ENCODE measurements at places on chromosomes 13 and 19.

DNA sequence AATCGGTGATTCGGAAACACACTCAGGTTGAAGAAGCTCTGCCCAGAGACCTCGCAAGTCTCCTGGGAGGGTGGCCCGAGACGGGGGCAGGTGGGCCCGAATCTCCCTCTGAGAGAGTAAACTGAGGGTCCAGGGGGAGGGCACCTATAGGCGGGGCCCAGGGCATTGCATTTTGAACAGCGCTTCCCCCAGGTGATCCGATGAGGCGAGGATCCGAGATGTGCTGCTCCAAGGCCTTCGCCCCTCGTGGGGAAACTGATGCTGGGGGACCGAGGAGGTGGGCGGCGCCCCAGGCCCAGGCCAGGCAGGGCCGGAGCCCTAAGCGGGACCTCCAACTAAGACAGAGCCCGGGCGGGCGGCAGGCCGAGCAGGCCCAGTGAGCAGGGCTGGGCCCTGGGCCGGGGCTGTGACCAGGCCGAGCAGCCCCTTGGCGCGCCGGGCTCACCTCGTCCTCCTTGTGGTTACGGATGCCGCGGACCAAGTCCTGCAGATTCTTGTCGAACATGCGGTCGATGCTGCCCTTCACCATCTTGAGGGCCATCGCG, 500 bp downstream of the AP3D1 start:
- no peak for DNase-seq

- DNase-seq: no peak
Observed at GRCh38 chr19:40742477-40742876, 7.8 kb downstream of the ACTMAP start.

GRCh38 chr19:40442328-40443130, 1.6 kb downstream of the SERTAD3 start:
- no peak for DNase-seq

DNA sequence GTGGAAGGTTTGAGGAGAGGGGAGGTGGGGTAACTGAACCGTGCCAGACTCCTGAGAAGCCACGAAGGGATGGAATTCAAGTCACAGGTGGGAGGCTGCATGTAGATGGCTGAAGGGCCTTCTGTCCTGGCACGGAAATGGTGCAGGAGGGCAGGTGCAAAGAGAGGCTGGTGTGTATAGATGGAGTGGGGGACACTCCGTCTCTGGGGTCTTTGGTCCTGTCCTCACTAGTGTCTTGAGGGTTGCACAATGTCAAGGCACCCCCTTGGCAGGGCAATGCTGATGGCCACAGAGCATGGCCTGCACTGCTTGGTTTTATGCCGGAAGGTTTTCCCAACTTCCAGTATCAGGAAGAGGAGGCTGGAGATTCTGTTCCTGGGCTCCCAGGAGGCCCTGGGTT, 82.7 kb upstream of the SIAH3 start:
- no peak for DNase-seq

GRCh38 chr13:109707044-109707741, 79.2 kb downstream of the IRS2 start:
- no peak for DNase-seq
